A549 treated with Mapracorat at 1 μM for 4 hours (cell line): ENCODE measurements at places on chromosomes 3 and 15. TPM values are rescaled to one million over a fixed set of nuclear protein-coding genes. Genes with fewer than 3 reads are reported as not detected.

GPR160 gene
- total RNA-seq: 1.6 to 2.0 TPM (median 1.9 TPM) in 5 replicates

GP9 gene
- not detected in 5 replicates for total RNA-seq

MFN1 gene
- 15.7 to 21.6 TPM (median 19.1 TPM) in 5 replicates for total RNA-seq

TMEM266 gene
- total RNA-seq: 0.11 to 0.16 TPM (median 0.14 TPM) in 5 replicates

MEIS2 gene
- 7.9 to 10.9 TPM (median 8.6 TPM) in 5 replicates for total RNA-seq

SUSD5 gene
- 3.0 to 4.0 TPM (median 3.2 TPM) in 5 replicates for total RNA-seq

CPLX3 gene
- 0.08 to 0.09 TPM in 2 of 5 replicates, not detected in the others for total RNA-seq

THOC7 gene
- 53.4 to 73.1 TPM (median 62.1 TPM) in 5 replicates for total RNA-seq

EFHB gene
- total RNA-seq: 0.78 to 2.0 TPM (median 1.0 TPM) in 5 replicates

EFL1 gene
- 22.1 to 24.3 TPM (median 22.8 TPM) in 5 replicates for total RNA-seq

WHAMM gene
- 6.7 to 7.4 TPM (median 6.8 TPM) in 5 replicates for total RNA-seq

C3orf49 gene
- not detected in 5 replicates for total RNA-seq

ZNF501 gene
- total RNA-seq: not detected in 5 replicates

NR1I2 gene
- total RNA-seq: not detected in 5 replicates

CIDEC gene
- 50.4 to 66.9 TPM (median 56.5 TPM) in 5 replicates for total RNA-seq

WDR93 gene
- total RNA-seq: 0.07 to 0.25 TPM (median 0.19 TPM) in 5 replicates

ACAD11 gene
- total RNA-seq: 3.1 to 5.1 TPM (median 4.2 TPM) in 5 replicates

SCN11A gene
- 0.02 TPM in 1 of 5 replicates, not detected in the others for total RNA-seq

INSYN1 gene
- total RNA-seq: 0.95 to 3.1 TPM (median 1.4 TPM) in 5 replicates

DNASE1L3 gene
- total RNA-seq: 0.21 TPM in 1 of 5 replicates, not detected in the others
